Stimulated activated CD4-positive, alpha-beta T cell treated with anti-CD3 and anti-CD28 coated beads, Interleukin-12 subunit alpha, Interleukin-12 subunit beta, amount 100 ng/mL, for 24 hours (primary cell): ENCODE measurements at places on chromosomes 1 and 21.

DNA sequence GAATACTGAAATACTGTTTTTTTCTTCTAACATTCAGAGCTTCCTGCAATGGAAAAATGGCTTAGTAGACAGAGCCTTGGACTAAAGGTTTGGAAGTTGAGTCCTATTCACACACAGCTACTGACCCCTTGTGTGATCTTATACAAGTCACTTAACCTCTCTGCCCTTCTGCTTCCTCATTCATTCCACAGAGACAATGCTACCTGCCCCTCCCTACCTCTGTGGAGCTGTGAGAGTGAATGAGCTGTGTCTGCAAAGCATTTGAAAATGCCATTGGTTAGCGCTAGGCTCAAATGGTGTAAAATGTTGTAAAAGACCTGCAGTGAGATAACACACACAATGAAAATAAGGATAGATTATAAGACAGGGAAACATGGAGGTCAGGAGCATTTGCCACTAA lies 214.4 kb downstream of the BARHL2 start:
- no peak for DNase-seq

DNA sequence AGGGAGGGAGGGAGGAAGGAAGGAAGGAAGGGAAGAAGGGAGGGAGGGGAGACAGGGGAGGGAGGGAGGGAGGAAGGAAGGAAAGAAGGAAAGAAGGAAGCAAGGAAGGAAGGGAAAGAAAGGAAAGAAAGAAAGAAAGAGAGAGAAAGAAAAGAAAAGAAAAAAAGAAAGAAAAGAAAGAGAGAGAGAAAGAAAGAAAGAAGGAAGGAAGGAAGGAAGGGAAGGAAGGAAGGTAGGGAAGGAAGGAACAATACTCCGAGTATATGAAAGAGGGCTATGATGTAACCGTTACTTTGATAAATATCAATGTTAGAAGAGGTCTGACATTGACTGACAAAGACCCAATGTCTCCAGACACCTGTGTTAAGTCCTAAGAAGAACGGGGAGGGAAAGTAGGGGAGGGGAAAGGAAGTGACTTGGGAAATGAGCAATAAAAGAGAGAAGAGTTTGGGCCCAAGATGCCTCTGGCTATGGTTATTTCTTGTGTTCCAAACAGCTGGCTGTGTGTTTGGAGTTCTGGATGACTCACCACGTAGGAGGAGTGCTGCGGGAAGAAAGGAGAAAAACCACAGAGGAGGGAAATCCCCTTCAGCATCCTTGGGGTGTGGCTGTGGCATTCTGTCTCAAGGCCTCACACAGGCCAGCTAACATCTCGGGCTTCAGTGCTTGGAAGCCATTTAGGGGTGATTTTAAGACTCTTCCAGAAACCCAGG lies 37.0 kb upstream of the RXRG start:
- DNase-seq, result peak; percentile 15

DNA sequence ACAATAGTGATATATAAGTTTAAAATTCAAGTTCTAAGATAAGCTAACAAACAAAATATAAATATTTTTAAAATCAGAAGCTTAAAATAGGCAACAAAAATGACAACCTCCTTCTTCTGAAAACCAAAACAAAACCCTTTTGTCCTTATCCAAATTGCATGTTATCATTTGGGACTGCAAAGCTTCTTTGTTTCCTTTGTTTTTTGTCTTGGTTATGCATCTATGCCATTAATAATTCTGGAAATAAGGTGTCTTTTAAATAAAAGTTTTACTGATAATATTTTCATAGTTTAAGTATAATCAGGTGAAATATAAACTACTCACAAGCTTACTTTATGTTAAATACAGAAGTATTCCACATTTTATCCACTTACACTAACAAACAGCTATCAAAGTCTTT lies 20.5 kb downstream of the ADSS2 start:
- no peak for DNase-seq

GRCh38 chr1:203103216-203103615 lies 17.4 kb upstream of the MYOG start:
- no peak for DNase-seq

DNA sequence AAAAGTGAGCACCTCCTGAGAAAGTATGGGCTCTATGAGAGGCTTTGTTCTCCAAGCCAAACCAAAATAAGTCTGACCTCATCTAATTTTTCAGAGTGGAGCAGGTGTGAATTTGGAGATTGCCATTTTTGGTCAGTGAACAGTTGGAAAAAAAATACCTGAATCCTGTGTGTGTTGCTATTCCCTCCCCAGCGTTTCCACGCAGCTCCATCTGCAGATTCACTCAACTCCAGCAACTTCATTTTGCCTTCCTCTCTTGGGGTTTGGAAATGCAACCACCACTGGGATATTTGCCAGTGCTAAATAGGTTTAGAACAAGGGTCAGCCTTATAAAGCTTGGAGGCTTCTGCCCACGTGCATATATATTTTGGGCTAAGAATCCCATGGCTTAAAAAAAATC lies 11.2 kb downstream of the CASQ2 start:
- DNase-seq, result no peak

DNA sequence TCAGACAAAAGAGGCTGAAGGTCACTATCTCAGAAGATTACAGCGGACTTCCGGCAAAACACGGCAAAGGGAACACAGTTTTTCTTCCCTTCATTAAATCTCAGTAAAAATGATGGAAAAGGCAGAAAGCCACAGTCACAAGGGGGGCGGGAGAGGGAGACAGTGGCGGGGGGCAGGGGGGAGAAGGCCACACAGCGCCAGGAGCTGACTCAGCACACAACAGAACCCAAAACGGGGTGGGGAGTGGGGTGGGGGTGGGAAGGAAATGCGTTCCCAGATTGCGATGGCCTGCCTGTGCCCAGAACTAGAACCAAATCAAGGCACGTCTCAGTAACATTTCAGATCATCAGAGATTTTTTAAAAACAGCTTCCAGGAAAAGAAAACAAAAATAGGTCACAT lies 13.4 kb downstream of the CFAP74 start:
- DNase-seq, result no peak

- no peak for DNase-seq
These were observed 31.1 kb downstream of the AK4 start for GRCh38 chr1:65179148-65179547.

GRCh38 chr1:186957314-186957713 lies 128.6 kb downstream of the PLA2G4A start:
- DNase-seq, result no peak

- no peak for DNase-seq
These were observed 422 bp upstream of the RSBN1 start for GRCh38 chr1:113812661-113813135.

DNA sequence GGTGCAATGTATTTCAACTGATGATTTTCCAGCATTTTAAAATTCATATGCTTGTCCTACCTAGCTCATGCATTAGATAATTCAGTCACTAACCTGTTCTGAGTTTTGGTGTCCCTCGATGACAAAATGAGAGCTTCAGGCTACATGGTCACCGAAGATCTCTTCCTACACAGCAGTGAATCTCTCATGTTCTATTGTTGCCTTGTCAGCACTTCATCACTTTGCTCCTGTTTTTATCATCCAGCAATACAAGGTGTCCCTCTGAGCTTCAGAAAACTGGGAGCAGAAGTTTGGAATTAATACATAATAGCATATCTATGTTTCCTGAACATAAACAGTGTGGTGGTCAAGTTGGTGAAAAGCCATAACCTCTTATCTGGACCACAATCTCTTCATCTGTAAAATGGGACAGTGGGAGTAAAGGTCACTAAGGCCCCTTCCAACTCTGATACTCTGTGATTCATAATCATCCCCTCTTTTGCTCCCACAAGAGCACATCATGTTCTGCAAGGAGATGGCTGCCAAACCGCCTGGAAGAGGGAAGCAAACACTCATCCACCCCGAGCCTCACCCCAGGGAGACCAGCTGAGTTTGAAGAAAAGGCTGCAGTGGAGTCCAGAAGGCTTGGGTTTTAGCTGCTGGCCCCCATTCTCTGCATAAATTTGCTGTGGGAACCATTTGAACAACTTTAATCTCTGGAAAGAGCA lies 137.9 kb upstream of the F3 start:
- no peak for DNase-seq

- DNase-seq, result no peak
These were observed 318.5 kb downstream of the NTNG1 start for GRCh38 chr1:107459204-107459904.

DNA sequence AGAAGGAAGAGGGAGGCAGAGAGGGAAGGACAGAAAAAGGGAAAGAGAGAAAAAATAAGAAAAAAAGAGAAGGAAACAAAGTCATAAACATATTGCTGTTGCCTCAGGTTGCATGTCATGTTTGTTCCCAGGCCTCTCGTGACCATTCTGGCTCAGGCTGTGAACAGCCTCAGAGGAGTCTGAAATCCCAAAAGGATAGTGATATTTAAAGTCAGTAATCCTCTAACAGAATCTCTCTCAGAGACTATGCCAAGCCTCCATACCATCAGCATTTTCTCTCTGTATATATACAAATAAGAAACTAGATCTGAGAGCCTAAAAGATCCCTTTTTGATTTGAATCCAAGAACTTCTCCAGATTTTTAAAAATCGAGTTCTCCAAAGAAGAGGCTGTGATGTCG lies 35.2 kb downstream of the GORAB start:
- DNase-seq, result no peak

GRCh38 chr1:232252546-232253118 lies 377.3 kb downstream of the SIPA1L2 start:
- DNase-seq, result no peak

DNA sequence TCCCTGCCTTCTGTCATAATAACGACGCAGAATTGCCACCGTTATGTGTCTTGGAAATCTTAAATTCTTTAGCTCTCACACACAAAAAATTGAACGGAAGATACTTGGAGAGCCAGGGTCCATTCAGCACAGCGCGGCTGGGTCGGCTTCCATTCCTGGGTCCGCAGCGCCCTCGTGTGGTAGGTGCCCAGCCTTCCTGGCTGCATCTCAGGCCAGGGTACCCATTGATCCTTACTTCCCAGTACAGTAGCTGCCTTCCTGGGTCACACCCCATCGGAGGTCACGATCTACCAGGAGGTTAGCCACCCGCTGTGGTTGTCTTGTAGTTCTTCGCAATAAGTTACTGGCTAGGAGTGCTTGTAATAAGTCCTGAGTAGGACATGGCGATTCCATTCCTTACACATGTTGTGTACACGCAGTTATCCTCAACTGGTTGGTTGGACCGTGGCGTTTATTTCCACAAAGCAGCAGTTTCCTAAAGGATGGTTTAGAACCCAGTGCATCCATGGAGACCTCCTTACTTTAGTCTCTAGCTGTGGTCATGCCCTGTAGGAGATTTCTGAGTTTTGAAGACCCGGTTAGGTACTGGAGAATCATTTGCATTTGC lies 9.9 kb upstream of the MTARC1 start:
- peak; percentile 68 for DNase-seq

- no peak for DNase-seq
These were observed 117.5 kb upstream of the TMPRSS2 start for GRCh38 chr21:41625428-41625827.

- no peak for DNase-seq
These were observed 228.6 kb downstream of the COP1 start for GRCh38 chr1:175978476-175978875.

DNA sequence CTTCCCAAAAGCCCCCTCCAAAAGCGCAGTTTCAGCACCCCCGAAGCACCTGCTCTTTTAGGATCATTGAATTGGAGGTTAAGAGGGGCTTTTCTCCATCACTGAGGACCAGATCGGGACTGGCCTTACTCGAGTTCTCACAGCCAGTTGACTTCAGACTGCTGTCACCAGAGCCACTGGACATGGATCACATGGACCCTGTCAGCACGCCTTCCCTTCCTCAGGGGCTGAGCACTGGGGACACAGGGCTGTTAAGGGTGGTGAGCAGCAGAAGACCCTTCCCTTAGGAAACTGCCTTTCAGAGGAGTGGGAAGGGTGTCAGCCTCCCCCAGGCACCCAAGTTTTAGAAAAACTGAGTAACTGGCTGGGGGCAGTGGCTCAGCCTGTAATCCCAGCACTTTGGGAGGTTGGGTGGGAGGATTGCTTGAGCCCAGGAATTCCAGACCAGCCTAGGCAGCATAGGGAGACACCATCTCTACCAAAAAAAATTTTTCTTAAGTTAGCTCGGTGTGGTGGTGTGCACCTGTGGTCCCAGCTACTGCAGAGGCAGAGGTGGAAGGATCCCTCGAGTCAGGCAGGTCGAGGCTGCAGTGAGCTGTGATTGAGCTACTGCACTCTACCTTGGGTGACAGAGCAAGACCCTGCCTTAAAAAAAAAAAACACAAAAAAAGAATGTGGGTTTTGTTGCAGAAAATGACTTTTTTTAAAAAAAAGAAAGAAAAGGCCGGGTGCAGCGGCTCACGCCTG lies 584 bp upstream of the FGR start:
- no peak for DNase-seq

DNA sequence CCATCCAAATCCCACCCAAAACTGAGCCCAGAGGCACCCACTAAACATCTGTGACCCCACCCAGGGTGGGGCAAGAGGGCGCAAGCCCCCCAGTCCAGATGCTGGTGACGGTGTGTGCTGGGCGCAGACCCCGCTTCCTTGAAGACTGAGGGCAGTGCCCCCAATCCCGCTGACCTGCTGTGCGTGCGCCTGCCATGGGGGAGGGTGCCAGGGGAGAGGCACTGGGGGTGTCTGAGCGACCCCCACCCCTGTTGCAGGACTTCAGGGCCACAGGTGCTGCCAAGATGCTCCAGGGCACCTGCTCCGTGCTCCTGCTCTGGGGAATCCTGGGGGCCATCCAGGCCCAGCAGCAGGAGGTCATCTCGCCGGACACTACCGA lies 13.3 kb downstream of the COL6A2 start:
- no peak for DNase-seq

DNA sequence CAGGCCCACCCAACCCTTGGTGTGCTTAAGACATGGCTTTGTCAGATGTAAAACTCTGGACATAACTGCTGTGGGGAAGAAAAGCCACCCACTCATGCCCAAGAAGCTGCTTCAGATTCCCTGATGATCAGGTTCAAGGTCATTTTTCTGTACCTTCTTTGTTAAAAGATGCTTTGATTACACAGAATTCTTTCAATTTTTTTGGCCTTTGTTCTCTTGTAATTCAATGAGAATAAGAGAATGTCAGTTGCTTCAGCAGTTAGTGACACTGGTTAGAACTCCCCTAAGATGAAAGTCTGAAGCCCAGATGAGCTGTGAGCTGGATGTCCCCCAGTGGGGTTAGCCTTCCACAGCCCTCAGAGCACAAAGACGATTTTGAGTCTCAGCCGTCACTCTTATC lies 152.7 kb downstream of the CHRM3 start:
- DNase-seq, result no peak

DNA sequence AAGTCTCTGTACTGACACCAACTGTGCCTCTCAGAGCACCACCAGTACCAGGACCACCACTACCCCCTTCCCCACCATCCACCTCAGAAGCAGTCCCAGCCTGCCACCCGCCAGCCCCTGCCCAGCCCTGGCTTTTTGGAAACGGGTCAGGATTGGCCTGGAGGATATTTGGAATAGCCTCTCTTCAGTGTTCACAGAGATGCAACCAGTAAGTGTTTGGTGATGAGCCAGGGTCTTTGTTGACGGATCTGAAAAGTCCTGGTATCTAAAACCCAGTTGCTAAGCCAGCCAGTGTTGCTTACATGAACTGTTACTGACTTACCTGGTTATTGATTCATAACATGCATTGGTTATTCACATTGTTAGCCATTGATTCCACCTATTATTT lies 1.1 kb downstream of the C1orf56 start:
- no peak for DNase-seq
